ENCODE measurements at places on chromosomes 4 and X. TPM values are rescaled to one million over a fixed set of nuclear protein-coding genes. Genes with fewer than 3 reads are reported as not detected.

Gene PAGE1
- not detected for total RNA-seq

Gene SCARB2
- 181 TPM for total RNA-seq

Gene ARSD
- total RNA-seq: 19.8 TPM

Gene UGT2A1
- not detected for total RNA-seq

Gene SPIN2A
- total RNA-seq: 1.6 TPM

Gene CSN1S1
- not detected for total RNA-seq

Gene TMEM156
- total RNA-seq: not detected

Gene MAGEA9
- not detected for total RNA-seq

Gene UGT2B11
- not detected for total RNA-seq

Gene CTAG1B
- total RNA-seq: not detected

Gene CLGN
- total RNA-seq: 21.6 TPM

Gene TLR3
- not detected for total RNA-seq

Gene MCF2
- total RNA-seq: 0.67 TPM

Gene F8
- total RNA-seq: 4.5 TPM

Gene CXCL11
- total RNA-seq: not detected

Gene RTL3
- not detected for total RNA-seq

Gene TMEM47
- 1.6 TPM for total RNA-seq

Gene RAB41
- total RNA-seq: not detected

Gene F9
- total RNA-seq: not detected

Gene WFS1
- total RNA-seq: 53.2 TPM

Gene ZFP92
- total RNA-seq: 0.49 TPM

Gene TRPC3
- 3.0 TPM for total RNA-seq

Gene NXF2
- total RNA-seq: 0.67 TPM

Gene TLL1
- 48.0 TPM for total RNA-seq

Gene HNRNPD
- 353 TPM for total RNA-seq

Gene SPIN4
- total RNA-seq: 135 TPM

Gene ARHGEF6
- total RNA-seq: 18.8 TPM

Gene USP38
- total RNA-seq: 19.4 TPM

Gene PPEF1
- not detected for total RNA-seq

Gene AFP
- not detected for total RNA-seq

Gene PABPC1L2A
- 3.8 TPM for total RNA-seq

Gene STK26
- 29.7 TPM for total RNA-seq

Gene ADGRA3
- 20.1 TPM for total RNA-seq

Gene XPNPEP2
- 1.7 TPM for total RNA-seq

Gene LIAS
- total RNA-seq: 9.8 TPM

Gene POU4F2
- total RNA-seq: 0.59 TPM

Gene PDE6B
- total RNA-seq: 5.1 TPM

Gene ADRA2C
- 3.2 TPM for total RNA-seq

Gene NAP1L5
- 4.4 TPM for total RNA-seq

Gene EDA2R
- 13.0 TPM for total RNA-seq

Gene GABRQ
- total RNA-seq: 0.41 TPM

Gene SLC16A2
- total RNA-seq: 32.4 TPM

Gene MAP7D3
- 6.6 TPM for total RNA-seq

Gene FGF5
- not detected for total RNA-seq

Gene PNMA3
- 1.4 TPM for total RNA-seq

Gene NKX3-2
- total RNA-seq: 4.5 TPM
